MM.1S (cell line): ENCODE measurements at places on chromosomes 1 and 21.
A peak's percentile ranks its signal among the peaks of the same experiment; 100 is the strongest.

- DNase-seq: no peak
These were observed 33.9 kb upstream of the IPO9 start for GRCh38 chr1:201795066-201795465.

- no peak for DNase-seq
These were observed 104.4 kb downstream of the UCHL5 start for GRCh38 chr1:192954705-192955265.

DNA sequence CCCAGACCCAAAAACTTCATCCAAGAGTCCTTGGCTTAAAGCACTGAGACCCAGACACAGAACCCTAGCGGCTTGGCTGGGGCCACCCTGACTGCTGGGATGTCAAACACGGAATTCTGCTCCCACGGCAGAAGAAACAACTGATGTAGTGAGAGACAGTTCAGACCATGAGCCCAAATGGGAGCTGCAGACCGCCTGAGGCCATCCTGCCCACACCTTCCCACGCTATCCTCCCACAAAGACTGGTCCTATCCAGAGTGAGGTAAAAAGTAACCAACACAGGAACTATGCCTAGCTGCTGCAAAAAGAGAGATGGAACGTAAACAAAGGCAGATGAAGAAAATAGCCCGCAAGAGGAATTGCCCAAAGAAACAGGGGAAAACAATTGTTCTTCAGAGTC lies 203.3 kb downstream of the PTPRU start:
- DNase-seq: no peak

GRCh38 chr1:83029916-83030315 lies 969.0 kb downstream of the TTLL7 start:
- DNase-seq: no peak

GRCh38 chr1:58702261-58703141 lies 2.6 kb upstream of the MYSM1 start:
- DNase-seq: no peak

- DNase-seq: no peak
These were observed 49.8 kb upstream of the SEC16B start for GRCh38 chr1:178019622-178020021.

- no peak for DNase-seq
These were observed 6.6 kb downstream of the CLEC20A start for GRCh38 chr1:178490136-178490535.

- no peak for DNase-seq
These were observed 123.8 kb downstream of the PRDM16 start for GRCh38 chr1:3192825-3193224.

DNA sequence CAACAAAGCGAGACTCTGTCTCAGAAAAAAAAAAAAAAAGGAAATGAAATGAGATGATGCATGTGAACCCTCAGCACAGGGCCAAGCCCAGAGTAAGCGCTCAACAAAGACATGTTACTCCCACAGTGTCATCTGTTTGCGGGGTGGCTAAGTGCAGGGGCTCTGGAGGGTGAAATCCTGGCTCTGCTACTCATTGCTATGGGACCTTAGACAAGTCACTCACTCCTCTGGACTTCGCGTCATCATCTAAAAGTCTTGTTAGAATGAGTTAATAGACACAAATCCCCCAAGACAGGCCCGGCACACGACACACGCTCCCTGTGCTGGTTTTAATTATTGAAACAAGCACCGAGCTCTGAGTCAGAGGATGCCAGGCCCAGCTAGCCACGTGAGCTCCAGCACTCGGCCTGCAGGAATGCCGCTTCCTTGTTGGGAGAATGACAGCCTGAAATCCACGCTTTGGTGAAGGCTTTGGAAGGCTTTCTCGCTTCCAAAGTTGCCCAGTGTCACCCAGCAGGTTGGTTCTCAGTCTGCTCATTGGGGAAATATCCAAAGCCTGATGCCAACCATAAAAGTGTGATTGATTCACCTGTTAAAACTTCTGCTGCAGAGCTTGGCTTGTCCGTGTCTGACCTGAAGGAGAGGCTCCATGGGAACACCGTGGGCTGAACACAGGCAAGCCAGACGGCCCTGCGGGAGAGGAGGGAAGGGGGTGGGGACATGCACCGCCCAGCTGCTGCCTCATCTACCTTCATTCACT lies 36.7 kb upstream of the TARDBP start:
- DNase-seq: no peak

DNA sequence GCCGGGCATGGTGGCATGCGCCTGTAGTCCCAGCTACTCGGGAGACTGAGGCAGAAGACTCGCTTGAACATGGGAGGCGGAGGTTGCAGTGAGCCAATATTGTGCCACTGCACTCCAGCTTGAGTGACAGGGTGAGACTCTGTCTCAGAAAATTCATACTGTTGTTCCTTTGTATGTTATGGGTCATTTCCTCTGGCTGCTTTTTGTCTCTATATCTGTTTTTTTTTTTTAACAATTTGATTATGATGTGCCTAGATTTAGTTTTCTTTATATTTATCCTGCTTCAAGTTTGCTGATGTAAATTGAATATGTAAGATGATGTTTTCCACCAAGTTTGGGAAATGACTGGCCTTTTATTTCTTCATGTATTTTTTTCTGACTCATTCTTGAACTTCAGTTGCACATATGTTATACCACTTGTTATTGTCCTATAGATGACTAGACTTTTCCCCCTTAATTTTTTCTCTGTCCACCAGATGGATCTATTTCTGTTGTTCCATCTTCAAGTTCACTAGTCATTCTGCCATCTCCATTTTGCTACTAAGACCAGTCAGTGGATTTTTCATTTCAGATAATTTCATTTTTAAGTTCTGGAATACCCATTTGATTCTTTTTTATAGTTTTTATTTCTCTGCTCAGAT lies 173.5 kb downstream of the GALNT2 start:
- no peak for DNase-seq

- DNase-seq: no peak
These were observed 8.8 kb downstream of the LRRC38 start for GRCh38 chr1:13505020-13505419.

DNA sequence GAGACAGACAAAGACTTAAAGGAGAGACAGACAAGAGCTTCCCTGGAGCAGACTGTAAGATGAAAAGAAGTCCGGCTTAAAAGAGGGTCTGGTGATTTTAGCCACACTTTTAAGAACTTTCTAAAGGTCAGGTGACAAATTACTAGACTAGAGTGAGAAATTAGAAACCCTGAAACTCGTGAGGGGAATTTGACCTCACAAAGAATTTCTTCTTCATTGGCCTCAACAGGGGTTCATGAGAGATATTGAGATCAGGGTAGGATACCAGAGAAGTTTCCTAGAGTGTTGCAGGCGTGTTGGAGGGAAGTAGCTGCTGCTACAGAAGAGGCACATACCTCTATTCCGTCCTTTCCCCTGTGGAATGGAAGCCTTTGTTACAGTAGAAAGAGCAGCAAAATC lies 884.4 kb downstream of the KCNT2 start:
- no peak for DNase-seq

GRCh38 chr1:208868554-208868953 lies 624.4 kb upstream of the PLXNA2 start:
- no peak for DNase-seq

DNA sequence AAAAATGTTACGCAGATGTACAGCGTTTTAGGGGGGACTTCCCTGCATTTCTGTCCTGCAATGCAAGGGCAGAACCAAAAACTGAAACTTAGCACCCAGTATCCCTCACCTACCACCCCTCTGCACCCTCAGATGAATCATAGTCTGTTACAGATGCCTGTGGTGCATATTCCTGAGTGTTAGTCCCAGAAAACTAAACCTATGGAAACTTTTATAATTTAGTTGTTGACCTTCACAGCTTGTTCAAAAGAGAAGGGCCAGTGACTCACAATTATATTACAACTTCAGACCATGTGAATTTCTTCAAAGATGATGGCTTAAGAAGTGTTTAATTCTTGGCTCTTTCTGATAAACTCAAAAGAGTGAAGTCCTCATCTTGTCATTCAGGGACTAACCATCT lies 5.8 kb downstream of the PTGER3 start:
- DNase-seq: no peak

GRCh38 chr21:38637161-38637560 lies 138.9 kb upstream of the ERG start:
- DNase-seq: no peak

DNA sequence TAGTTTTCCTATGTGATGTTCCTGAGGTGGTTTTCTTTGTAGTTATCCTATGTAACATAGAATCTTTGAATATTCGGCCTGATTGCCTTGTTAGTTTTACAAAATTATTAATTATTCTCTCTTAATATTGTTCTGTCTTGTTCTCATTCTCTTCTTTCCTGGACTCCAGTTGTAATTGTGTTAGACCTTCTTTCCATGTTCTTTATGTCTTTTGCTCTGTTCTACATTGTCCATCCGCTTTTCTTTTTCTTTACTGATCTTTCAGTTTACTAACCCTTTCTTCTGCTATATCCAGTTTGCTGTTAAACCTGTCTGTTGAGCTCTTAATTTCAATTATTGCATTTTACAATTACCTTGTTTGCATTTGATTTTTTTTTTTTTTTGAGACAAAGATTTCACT lies 89.3 kb downstream of the PEX14 start:
- DNase-seq: no peak

- DNase-seq: no peak
These were observed 33.4 kb downstream of the MNDA start for GRCh38 chr1:158864595-158864994.

DNA sequence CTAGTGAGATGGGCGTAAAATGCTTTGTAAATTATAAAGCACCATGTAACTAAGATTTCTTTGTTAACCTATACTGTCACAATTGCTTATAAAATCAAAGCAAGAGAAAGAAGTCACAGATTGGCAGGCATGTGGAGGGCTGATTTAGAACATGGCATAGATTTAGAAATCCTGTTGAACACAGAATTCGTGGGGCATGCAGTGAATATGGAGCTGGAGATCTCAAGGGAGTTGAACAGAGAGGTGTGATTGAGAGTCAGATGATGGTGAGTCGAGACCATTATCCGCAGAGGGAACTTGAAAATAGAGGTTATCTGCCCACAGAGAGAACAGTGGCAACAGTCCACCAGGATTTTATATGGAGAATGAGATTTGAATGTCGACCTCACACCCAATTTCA lies 27.6 kb downstream of the PBX1 start:
- DNase-seq: no peak

- DNase-seq: no peak
These were observed 10.6 kb downstream of the GJA5 start for GRCh38 chr1:147749792-147750191.

DNA sequence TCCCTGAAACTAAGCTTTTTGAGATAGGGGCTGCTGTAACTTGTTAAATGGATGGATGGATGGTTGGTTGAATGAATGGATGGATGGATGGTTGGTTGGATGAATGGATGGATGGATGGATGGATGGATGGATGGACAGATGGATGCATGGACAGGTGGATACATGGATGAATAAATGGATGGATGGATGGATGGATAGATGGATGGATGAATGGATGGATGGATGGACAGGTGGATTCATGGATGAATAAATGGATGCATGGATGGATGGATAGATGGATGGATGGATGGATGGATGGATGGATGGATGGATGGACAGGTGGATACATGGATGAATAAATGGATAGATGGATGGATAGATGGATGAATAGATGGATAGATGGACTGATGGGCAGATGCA lies 26.9 kb downstream of the MYOM3 start:
- DNase-seq: no peak

GRCh38 chr1:22709227-22709626 lies 1.4 kb upstream of the EPHB2 start:
- no peak for DNase-seq

DNA sequence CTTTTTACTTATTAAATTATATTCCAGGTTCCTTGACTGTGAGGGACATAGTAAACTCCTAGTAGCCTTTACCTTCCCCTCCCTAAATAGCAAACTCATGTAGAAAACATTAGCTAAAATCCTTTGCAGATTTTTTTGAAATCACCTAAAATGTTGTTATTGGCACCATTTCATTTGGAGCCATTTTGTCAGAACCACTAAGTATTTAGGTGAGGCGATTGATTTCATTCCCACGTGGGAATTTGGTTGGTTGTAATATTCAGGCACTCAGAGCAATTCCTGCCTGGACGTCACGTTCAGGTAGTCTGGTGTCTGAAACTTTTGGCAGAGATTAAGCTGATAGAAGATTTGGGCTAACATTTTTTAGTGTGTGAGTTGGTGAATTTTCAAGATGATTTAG lies 84.3 kb downstream of the CAMTA1 start:
- no peak for DNase-seq

- DNase-seq: no peak
These were observed 214.5 kb downstream of the HIVEP3 start for GRCh38 chr1:41704196-41704595.

- DNase-seq: peak; percentile 36
These were observed 54.8 kb downstream of the TBX19 start for GRCh38 chr1:168335500-168335899.

GRCh38 chr1:5740865-5741860 lies 251.1 kb downstream of the NPHP4 start:
- DNase-seq: no peak

GRCh38 chr1:33335020-33335419 lies 14.1 kb upstream of the A3GALT2 start:
- DNase-seq: no peak
